B cell (primary cell): ENCODE measurements at places on chromosomes 3 and 15. TPM values are rescaled to one million over a fixed set of nuclear protein-coding genes. Genes with fewer than 3 reads are reported as not detected.

- DNase-seq: no peak
Observed at GRCh38 chr3:45411081-45411480, 22.7 kb downstream of the LARS2 start.

Gene TMCO5A
- polyA plus RNA-seq: not detected in 2 replicates

GRCh38 chr3:45345846-45346580 is 42.4 kb upstream of the LARS2 start:
- DNase-seq: no peak

Gene ZBED2
- polyA plus RNA-seq: 0.25 and 0.36 TPM in 2 replicates

Gene MDFIC2
- not detected in 2 replicates for polyA plus RNA-seq

Gene AQR
- polyA plus RNA-seq: 24.2 and 26.4 TPM in 2 replicates

Gene AADACL2
- not detected in 2 replicates for polyA plus RNA-seq

DNA sequence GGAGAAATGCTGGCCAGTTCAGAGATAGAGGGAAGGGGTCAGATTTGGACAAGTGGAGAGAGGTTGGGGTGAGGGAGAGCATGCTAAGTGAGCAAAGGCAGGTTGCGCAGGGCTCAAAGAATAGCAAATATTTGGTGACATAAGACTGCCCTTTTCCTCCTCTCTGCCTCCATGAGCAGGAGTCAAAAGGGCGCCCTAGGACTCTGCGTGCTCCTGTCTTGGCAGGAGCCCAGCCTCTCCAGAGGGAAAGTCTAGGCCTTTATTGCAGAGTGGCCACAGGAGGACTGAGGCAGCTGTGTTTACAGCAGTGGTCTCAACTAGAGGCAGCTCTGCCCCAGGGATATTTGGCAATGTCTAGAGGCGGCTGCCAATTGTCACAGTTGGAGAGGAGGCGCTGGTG is 165.6 kb downstream of the FAM43A start:
- no peak for DNase-seq

GRCh38 chr15:36029606-36030210 is 483.7 kb upstream of the DPH6 start:
- DNase-seq: no peak

DNA sequence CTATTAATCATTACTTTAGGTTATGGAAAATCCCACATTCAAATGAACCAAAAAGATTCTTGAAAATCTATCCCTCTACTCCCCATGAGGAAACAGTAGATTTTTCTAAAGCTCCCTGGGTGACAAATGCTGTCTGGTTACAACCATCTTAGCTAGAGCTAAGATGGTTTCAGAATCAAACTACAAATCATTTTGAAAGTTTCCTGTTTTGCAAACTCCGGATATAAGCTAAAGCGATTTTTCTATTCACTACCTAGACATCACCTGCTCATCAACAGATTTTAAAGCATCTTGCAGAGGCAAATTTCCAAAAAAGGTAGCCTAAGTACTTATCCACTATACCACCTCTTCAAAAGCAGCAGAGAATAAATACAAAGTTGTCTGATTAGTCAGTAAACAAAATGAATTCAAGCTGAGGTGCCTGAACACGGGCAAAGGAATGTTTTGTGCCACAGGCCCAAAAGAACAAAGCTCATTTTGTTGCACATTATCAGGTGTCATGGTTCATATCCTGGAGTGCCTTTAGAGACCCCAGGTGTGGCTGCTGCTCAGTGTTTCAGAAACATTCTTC is 204.9 kb downstream of the TNIK start:
- peak; percentile 14 for DNase-seq

Gene MASP1
- not detected in 2 replicates for polyA plus RNA-seq
